ENCODE measurements at places on chromosomes 6 and 20.

DNA sequence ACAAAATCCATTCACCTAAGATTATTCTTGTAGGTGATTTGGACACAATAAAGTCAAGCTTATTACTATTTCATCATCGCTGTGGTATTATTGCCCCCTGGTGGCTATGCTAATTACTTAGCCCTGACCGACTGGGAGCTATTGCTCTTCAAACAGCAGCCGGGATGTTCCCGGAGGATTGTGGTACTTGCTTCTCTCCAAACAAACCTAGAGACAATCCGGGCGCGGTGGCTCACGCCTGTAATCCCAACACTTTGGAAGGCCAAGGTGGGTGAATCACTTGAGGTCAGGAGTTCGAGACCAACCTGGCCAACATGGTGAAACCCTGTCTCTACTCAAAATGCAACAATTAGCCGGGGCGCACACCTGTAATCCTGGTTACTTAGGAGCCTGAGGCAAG lies 15.4 kb upstream of the STMND1 start:
- DNase-seq: no peak

DNA sequence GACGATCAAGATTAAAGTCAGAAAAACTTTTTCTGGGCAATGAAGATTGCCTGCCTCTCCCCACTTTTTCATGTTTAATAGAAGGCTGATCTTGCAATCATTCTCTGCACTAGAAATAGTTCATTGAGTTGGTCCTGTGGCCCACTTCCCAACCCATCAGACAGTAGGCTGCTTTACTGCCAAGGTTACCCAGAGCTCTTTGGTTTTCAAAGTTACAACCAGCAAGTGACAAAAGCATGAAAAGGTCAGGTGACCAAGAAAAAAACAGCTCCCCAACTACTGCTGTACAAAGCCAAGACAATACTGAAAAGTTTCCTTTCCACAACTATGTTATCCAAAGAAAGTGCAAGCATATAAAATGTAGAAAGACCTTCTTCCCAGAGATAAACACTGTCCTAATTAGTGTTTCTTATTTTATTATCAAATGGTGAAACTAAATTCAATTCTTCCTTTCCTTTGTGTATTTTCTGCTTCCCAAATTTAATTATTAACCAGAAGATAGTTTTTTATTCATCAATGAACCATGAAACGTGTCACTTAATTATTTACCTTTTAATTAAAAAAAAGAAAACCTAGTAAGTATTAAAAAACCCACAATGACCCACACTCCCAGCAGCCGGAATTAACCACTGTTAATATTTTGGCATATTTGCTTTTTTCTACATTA lies 16.6 kb downstream of the DNAAF9 start:
- no peak for DNase-seq

DNA sequence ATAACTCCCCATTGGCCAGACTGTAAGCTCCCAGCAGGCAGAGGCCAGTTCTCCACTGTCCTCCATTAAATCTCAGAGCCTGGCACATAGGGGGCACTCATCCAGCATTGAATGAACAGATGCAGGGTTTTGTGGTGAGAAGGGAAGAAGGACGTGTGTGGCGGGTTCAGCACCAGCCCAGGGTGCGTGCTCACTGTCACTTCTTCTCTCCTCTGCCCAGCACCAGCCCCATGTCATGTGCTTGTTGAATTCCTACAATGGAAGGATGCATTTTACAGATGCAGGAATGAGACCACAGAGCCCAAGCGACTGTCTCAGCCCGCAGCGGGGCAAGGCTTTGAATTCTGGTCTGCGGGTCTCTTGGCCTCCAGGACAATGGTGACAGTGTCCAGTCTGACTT lies 149.9 kb downstream of the CEBPB start:
- no peak for DNase-seq

DNA sequence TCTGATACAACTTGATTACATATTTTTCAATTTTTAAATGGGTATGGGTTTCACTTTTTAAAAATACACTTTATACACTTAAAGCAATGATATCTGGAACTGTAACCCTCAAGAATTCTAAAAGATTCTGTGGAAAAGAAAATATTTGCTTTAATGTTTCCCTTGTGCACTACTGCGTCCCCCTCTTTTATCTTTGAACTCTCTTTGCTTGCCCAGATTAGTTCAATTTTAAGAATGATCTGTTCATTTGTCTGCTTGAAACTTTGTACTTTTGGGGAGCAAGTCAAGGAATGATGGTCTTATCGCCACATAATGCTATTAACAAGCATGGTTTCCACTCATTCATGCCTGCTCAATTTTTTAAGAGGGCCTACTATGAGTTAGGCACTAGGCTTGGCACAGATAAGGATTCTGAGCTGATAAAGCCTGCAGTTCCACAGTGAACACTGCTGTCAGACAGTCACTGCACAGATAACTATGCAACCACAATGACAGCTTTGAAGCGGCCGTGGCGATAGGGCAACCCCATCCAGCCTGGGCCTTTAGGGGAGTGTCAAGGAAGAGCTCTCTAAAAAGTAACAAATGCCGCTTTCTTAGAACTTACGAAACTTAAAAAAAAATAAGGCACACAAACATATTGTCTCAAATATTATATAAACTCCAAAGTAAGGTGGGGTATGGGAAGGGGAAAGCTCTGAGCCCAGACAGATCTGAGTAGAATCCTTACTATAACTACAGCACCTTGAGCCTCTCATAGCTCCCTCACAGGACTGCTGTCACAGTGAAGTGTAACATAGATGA lies 29.7 kb downstream of the FYN start:
- DNase-seq: peak; percentile 86

DNA sequence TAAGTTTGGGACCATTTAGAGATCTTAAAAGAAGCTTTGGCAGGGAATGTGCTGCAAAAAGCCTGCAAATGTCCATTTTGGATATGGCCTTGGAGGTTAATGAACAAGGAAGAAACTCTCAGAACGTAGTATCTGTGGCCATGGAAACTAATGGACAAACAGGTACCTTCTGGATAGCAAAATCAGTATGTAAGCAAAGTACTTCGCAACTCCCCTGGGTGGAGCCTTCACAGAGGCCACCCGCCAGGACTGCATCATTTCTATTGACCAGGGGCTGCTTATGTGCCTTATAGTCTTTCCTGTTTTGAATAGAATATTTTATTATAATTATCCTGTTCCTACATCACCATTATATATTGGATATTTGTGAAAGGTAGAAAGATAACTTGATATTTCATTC lies 510.8 kb upstream of the SYNCRIP start:
- no peak for DNase-seq

Data from activated effector memory CD4-positive, alpha-beta T cell treated with anti-CD3 and anti-CD28 coated beads, Interleukin-2, amount 50 U/mL, for 16 hours (primary cell).